ENCODE measurements at places on chromosomes 6 and 20.

- DNase-seq: no peak
Observed at GRCh38 chr20:2400290-2400689, 19.6 kb downstream of the TGM6 start.

GRCh38 chr6:43428112-43428570 lies 800 bp downstream of the ABCC10 start:
- DNase-seq: no peak

GRCh38 chr6:43973357-43973756 lies 153.9 kb downstream of the MRPL14 start:
- DNase-seq: no peak

DNA sequence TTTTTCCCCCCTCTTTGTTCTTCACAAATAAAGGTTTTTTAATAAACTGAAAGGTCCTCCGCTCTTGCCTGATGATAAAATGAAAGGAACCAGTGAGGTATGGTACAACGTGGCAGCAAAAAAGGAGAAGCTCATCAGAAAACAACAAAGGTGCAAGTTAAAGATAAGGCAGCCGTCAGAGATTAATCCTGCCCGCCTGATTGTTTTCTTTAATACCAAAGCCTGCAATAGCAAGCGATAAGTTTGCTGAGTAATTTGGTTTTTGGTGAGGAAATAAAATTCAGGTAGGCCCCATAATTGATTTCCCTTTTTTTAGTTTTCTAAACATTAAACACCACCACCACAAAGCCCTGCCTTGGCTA lies 177.9 kb downstream of the MBOAT1 start:
- DNase-seq: no peak

- no peak for DNase-seq
Observed at GRCh38 chr6:12577124-12577850, 139.3 kb upstream of the PHACTR1 start.

- DNase-seq: no peak
Observed at GRCh38 chr6:12034837-12035236, 22.7 kb downstream of the HIVEP1 start.

DNA sequence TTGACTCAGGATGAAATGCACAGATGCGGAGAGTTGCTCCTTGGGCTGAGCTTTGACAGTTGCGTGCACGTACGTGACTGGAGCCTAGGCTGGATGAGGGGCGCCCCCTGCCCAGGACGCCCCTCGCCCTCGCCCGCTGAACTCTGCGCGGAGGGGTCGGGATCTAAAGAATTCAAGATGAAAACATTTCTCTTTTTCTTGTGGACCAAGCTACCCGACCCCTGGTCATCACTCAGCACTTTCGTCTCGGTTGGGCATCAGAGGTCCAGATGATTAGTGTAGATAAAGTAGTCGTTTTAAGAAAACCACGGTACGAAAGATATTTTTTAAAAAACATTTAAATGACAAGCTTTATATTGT lies 700 bp downstream of the DTD1 start:
- no peak for DNase-seq

GRCh38 chr6:13914351-13914750 lies 10.4 kb upstream of the RNF182 start:
- no peak for DNase-seq

DNA sequence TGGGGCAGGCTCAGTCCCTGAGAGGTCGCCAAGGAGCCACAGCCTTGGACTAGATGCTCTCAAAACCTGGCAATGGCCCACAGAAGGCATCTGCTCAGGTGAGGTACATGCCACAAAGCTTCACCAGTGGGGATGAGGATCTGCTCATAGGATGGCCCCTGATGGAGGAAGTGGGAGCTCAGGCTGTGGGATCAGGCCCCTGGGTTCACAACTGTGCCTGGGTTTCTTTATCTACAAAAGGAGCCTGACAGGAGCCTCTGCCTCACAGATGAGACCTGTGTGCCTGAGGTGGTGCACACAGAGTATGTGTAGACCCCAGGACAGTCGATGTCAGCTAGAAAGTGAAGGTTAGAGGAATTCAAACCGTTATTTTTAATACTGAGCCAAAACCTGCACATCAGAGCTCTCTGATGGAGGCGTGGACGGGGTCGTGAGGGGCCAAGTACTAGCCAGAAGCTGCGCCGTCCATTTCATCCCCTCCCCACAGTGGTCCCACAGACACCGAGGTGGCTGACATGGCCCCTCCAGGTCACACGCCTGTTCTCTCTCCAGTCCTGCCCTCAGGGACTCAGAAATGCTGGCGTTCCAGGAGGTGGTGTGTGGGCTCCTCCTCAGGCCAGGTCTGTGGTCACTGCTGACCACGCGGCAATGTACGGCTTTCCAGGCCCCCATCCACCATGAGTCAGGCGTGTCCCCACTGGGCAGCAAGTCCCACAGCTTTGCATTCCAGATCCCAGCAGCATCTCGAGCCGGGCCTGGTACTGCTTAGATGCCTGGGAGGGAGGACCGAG lies 33.3 kb downstream of the NTSR1 start:
- DNase-seq: no peak

- no peak for DNase-seq
Observed at GRCh38 chr6:47195011-47195650, 114.6 kb downstream of the TNFRSF21 start.

- DNase-seq: no peak
Observed at GRCh38 chr6:33622456-33623431, 1.6 kb downstream of the ITPR3 start.

DNA sequence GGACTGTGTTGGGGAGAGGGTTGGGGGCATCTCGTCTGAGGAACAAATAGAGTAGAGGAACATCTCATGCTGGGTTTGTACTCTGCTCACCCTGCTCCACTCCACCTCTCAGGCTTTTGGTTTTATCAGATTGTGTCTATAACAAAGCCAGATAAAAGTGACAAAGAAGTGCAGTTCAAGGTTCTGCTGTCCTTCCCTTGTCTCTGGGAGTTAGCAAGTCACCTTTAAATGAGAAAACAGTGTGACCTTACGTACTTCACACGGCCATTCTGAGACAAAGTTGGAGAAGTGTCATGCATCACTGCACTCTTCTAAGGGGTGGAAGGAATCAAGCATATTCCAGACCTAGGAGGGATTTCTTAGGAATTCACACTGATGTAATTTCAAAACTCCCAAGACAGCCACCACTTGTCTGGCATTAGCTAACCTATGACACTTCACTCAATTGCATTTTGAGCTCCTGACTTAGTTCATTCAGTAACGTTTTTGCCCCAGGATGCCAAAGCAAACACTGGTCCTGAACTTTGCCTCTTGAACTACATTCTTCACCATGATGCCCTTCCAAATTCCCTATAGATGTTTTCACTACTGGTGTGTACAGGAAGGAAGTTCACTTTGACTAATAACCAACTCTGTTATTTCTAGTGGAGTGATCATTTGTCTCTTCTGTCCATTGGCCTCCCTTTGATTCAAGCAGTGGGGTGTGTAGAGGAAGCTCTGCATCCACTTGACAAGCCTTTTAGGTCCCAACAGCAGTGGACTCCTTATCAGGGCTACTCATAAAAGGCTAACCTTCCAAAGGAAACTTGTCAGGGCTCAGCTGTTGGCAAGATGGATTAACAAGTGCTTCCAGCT lies 647.6 kb upstream of the FLRT3 start:
- DNase-seq: no peak

DNA sequence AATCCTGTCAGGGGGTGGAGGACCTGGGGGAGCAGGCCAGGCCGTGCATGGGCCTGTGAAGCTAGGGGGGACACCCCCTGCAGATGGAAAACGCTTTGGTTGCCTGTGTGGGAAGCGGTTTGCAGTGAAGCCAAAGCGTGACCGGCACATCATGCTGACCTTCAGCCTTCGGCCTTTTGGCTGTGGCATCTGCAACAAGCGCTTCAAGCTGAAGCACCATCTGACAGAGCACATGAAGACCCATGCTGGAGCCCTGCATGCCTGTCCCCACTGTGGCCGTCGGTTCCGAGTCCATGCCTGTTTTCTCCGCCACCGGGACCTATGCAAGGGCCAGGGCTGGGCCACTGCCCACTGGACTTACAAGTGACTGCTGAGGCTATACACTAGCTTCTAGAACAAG lies 1.8 kb downstream of the ZBTB9 start:
- DNase-seq: no peak

GRCh38 chr6:134314006-134314821 lies 3.7 kb downstream of the SGK1 start:
- no peak for DNase-seq

DNA sequence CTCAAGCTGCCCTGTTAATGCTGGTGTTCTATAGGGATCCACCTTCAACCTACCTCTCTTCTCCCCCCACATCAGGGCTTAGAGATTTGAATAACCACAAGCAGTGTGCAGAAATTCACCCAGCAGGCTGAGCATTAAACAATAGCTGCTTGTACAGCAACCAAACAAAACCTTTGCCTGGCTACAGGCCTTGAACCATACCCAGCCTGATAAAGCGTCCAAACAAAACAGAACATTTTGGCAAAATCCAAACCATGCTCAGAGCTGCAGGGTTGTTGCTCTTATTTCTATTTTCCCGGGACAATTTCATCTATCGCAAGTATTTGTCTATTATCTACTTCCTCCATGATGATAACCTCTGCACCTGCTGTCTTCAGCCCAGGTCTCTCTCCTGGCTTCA lies 142.3 kb downstream of the UNC5CL start:
- DNase-seq: no peak

DNA sequence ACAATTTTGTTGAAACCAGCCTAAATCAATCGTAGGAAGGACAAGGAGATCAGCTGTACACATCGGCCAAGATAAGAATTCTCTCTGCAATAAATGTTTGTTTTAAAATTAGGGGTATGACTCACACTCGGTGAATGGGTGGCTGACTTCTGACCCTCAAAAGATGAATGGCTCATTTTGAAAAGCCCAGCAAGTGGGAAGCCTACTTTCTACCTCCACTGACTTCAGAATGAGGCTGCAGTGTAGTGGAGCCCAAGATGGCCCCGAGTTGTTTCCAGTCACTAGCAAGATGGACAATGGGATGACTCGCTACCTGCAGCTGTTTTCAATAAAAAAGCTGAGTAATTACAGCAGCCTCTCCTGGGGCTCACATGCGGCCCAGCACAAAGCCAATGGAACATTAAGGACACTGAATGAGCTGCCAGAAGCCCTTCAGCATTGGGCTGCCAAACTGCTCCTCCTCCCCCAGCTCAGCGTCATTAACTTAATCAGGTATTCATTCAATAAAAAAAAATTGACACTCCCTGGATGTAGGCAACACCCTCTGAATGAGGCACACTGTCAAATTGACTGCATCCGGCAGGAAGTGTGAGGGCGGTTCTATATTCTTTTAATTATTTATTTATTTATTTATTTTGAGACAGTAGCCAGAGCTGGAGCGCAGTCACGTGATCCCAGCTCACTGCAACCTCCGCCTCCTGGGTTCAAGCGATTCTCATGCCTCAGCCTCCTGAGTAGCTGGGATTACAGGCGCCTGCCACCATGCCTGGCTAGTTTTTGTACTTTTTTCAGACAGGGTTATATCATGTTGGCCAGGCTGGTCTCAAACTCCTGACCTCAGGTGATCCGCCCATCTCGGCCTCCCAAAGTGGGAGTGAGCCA lies 107.3 kb downstream of the GMPR start:
- DNase-seq: no peak

GRCh38 chr6:106724337-106724736 lies 95.0 kb downstream of the QRSL1 start:
- DNase-seq: no peak

DNA sequence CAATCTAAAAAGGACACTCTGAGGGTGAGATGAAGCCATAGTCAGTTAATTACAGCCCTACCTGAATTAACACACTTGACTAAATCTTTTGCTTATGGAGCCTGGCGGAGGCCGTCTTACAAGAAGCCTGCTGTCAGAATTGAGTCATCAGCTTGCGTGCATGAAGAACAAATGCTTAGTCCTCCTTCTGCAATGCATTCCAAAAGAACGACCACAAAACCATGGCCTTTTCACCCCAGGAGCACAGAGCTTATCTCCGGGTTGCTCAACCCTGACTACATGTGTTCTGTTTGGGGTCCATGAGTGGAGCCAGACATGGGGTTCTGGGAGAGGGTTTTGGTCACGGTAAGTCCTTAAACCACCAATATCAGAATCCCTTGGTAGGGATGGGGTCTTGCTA lies 318.1 kb downstream of the CLIC5 start:
- no peak for DNase-seq

GRCh38 chr6:146050168-146050567 lies 21.3 kb downstream of the GRM1 start:
- DNase-seq: no peak

DNA sequence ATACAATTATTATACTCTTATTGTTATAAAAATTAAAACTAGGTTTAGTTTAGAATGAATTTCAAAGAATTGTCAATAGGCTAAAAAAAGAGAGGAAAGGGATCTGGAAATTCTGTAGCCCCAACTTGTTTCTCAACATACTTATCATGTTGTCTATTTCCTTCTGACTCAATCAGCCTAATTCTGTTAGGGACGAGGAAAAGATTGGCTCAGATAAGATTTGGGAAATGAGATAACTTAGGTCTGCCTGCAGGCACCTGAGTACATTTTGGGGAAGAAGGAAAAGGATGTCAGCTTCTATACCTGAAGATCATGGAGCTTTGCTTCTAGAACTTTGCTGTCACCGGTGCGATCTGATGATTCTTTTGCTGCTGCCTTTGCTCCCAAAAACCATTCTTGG lies 238.8 kb downstream of the SYNE1 start:
- DNase-seq: no peak

GRCh38 chr20:25278636-25279361 lies 30.9 kb downstream of the PYGB start:
- DNase-seq: no peak

GRCh38 chr6:45163952-45164766 lies 164.0 kb upstream of the RUNX2 start:
- no peak for DNase-seq

DNA sequence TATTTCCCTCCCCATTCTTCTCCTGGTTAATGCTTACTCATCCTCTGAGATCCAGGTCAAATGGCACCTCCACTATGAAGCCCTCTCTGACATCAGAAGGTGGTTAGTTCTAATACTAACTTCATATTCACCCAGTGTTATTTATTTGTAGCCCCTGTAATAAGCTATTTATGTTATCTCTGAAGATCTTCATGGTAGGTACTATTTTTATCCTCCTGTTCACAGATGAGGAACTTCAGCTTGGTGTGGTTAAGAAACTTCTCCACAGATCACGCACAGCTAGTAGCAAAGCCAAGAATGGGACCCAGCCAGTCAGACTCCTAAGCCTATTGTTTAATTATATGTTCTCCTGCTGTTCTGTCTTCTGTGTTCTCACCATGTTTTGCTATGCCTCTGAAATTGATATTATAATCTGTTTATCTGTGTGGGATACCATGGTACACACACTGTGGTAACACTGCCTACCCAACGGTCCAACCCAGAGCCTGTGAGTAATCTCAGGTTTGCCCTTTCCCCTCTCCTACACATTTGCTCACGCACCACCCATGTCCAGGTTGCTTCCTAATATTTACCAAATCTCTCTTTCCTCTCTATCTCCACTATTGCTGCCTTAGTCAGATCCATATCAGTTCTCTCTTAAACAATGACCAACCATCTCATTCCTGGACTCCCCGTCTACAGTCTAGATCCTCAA lies 98.4 kb downstream of the IPCEF1 start:
- no peak for DNase-seq

Measured in iPS DF 6.9 (cell line).